Dermis lymphatic vessel endothelial cell (primary cell): ENCODE measurements at places on chromosomes 5 and 9. TPM values are rescaled to one million over a fixed set of nuclear protein-coding genes. Genes with fewer than 3 reads are reported as not detected.

Gene HMCN2
- not detected in 2 replicates for total RNA-seq

Gene DND1
- total RNA-seq: under 0.01 and 0.09 TPM in 2 replicates

Gene NDUFS6
- total RNA-seq: 25.7 and 37.3 TPM in 2 replicates

Gene IFNK
- not detected in 2 replicates for total RNA-seq

Gene OR1J2
- not detected in 2 replicates for total RNA-seq

Gene PCDHGB5
- total RNA-seq: 8.3 and 11.8 TPM in 2 replicates

Gene ARID3C
- under 0.01 and 0.09 TPM in 2 replicates for total RNA-seq

Gene GCNT4
- 0.11 and 0.34 TPM in 2 replicates for total RNA-seq

Gene SPATA31A6
- total RNA-seq: not detected in 2 replicates

Gene SLC25A48
- not detected in 2 replicates for total RNA-seq

Gene SEMA6A
- total RNA-seq: 31.0 and 46.4 TPM in 2 replicates

Gene ASS1
- total RNA-seq: 1.5 and 2.0 TPM in 2 replicates
